Naive B cell (primary cell): ENCODE measurements at places on chromosomes 2 and 18. TPM values are rescaled to one million over a fixed set of nuclear protein-coding genes. Genes with fewer than 3 reads are reported as not detected.

DNA sequence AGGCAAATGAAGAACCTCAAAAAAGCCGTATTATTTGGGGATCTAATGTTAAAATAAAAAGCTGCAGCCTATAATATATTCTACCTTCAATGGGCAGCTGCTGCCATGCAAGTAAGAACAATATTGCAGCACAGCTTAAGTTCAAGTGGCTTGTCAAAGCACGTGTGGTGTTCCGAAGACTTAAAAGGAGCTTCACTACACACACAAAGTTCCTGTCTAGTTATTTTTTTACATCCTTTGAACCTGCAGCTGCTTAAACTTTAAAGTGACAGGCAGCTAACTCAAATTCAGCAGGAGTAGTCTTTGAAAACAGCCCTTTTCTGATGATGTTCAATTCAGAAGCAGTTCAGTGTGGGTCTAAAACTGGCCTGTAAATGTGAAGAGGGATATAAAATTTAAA is 85.8 kb upstream of the XIRP2 start:
- no peak for DNase-seq

The TUBA4B gene
- not detected for polyA plus RNA-seq

DNA sequence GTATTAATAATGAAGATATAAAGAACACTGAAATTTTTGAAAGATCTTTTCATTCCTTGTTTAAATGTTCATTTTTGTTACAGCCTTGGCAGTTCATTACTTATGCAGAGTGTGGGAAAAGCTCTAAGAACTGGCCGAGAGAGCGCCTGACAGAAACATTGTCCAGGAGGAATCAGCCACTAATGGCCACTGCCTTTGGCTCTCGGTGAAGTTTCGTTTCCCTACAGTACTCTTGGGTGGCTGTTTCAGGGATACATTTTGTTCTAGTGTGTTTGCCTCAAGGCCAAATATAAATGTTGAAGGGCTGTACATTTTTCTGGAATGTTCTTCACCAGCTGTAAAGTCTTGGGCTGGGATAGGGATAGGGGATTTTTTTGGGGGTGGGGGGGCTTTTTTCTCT is 10.7 kb downstream of the SPTBN1 start:
- DNase-seq: no peak

DNA sequence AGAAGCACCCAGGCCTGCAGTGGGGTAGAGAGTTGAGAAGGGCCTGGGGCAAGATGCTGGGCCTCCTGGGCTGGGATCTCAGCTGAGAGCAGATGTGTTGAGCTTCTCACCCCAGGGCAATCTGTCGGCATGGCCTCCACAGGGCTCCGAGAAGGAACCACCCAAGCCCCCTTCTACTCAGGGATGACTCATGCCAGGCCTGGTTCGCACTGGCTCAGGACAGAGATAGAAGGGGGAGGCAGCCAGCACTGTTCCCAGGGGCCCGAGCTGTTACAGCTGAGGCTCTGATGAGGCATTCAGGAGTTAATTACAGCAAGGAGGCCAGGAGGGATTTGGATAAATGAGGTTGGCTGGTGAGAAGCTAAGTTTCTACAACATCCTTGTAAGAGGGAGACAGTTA is 62.5 kb downstream of the CENPO start:
- no peak for DNase-seq

- no peak for DNase-seq
Observed at GRCh38 chr2:218023636-218024035, 20.8 kb upstream of the TNS1 start.

GRCh38 chr2:11203480-11203879 is 48.2 kb downstream of the SLC66A3 start:
- no peak for DNase-seq

The CHRND gene
- polyA plus RNA-seq: not detected

DNA sequence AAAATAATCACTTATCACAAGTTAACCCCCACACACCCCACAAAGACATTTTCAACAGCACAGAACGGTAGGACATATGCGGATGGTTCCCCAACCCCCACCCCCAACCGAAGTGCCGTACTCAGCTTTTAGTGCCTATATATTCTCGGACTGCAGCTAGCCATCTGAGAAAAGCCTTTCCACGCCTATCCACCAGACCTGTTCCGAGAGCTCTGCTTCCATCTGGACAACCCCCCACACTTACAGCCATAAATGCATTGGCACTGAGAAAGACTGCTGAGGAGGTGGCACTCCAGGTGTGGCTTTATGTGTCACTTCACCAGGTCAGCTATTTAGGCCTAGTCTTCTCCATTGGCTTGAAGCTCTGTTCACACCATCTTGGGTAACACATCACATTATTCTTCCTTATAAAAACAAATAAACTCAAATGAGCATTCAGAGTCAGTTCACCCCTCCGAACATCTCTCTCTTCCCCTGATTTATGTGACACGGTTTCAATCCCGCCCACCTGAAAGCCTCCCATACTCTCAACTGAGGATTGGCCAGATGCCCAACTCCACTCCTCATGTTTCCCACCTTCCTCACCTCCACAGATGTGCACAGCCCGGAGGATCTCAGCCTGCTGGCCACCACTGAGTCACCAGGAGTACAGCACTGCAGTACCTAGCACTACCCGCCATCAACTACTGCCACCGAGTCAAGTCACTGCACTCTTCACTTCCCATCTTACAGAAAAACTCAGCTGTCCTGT is 127.4 kb downstream of the CACNB4 start:
- DNase-seq: no peak

DNA sequence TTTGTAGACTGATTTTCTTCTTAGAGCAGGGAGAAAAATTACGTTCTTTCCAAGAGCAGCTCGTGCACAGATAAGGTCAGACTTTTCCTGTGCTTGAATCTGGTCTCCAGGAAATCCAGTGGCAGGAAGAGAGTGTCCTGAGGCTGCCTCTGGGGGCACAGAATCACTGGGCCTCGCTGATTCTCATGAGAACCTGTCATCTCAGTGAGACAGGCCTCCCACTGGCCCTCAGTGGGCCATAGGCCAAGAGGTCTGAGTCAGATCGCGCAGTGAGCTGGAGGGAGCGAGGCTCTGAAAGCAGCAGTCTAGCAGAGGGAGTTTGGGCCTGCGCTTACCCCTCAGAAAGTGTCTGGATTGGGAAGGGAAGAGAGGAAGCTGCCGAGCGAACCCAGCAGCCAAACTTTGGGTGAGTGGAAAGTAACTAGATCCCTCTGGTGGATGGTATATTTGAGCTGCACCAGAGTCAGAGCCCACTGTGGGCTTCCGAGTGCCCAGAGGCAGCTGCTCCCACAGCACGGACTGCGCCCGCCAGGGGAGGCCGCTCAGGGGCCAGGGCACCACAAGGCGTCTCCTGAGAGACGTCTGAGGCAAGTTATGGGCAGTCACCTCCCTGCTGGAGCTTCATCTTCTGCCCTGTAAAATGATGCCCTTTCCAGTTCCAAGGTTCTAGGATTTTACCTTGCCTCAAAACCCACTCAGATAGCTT is 8.2 kb downstream of the GDF7 start:
- no peak for DNase-seq

DNA sequence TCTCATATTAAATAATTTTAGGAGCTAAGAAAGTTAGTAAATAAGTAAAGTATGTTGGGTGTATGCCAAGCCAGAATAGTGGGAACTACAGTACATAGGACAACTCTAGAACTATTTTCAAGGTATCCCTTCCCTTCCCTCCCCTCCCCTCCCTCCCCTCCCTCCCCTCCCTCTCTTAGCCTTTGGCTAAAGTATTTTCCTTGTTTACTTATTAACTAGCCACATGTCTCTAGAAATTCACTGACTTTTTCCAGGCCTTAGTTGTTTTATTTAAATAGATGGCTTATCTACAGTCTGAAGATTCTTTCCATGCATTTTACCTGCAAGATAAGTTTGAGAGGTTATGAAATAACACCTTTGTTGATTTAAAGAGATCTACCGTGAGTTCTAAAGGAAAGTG is 402.1 kb downstream of the PARD3B start:
- DNase-seq: no peak

GRCh38 chr2:237488901-237489860 is 2.1 kb downstream of the MLPH start:
- no peak for DNase-seq
